ENCODE measurements at places on chromosomes 1 and 21.

- DNase-seq: no peak
Observed at GRCh38 chr1:243267914-243268653, 12.2 kb downstream of the SDCCAG8 start.

DNA sequence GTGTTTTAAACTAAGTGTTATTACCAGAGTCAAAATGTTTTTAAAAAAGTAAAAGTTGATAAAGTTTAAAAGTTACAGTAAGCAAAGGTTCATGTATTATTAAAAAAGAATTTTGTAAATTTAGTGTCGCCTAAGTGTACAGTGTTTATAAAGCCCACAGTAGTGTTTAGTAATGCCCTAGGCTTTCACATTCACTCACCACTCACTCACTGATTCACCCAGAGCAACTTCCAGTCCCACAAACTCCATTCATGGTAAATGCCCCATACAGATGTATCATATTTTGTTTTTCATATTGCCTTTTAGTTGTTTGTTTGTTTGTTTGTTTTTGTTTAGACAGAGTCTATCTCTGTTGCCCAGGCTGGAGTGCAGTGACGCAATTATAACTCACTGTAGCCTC is 353.8 kb upstream of the PTBP2 start:
- DNase-seq: no peak

DNA sequence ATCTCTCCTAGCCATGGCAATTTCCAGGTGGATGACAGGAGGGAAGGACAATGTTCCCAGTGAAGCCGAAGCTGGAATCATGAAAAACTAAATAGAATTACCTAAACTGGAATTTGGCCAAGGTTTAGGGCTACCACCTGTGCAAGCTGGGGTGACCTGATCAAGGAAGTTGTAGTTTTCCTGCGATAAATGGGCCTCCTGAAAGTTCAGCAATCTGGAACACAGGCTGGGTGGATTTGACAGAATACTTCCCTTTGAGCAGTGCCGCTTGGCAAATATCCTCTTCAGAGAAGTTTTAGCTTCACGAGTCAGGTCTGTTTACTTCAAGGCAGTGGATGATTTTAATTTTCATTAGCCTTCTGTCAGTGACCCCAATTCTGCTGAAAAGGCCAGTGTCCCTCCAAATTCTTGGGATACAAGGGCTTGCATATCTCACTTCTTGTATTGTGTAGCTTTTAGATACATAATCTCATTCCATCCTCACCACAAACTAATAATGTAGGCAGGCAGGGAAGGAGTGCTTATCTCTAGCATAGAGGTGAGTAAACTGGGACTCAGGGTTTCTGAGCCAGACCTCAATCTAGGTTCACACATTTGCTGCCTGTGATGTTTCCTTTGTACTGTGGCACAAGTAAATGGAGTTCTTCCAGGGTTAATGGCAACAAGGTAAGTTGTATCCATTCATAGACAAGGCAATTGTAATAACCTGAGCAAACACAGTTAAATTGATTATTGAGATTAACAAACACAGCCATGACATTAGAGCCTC is 349.4 kb downstream of the NUF2 start:
- DNase-seq: no peak

GRCh38 chr1:20686883-20687725 is 25.9 kb upstream of the DDOST start:
- DNase-seq: peak; percentile 46

DNA sequence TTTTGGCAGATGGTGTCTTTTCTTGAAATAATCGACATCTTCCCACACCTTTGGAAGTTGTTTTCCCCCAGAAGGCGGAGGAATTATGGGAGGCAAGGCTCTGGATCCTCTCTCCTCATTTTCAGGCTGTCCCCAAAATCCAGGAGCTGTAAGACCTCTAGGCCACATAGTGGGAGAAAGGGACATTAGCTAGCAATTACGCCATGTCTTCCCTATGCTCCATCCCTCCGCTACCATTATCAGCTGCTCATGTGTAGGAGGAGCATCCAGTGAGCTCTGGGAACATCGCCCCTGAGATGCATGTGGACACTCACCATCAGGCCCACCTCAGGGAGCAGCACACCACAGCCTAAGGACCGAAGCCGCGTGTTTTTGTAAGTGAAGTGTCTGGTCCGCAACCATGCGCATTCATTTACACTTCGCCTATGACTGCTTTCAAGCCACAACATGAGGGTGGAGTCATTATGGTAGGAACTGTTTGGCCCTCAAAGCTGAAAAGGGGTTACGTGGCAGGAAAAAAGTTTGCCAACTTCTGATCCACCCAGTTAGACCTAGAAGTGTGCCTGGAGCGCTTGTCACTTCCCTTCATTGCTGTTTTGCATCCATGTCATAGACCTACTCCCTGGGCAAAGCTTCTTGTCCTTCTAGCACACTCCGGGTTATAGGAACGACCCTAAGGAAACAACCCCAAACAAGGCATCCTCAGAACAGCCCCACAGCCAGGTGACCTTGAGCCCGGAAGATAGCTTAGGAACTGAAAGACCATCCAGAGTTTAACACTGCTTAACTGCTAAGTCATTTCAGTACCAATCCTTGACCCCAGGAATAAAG is 85.5 kb downstream of the C1orf94 start:
- DNase-seq: no peak

DNA sequence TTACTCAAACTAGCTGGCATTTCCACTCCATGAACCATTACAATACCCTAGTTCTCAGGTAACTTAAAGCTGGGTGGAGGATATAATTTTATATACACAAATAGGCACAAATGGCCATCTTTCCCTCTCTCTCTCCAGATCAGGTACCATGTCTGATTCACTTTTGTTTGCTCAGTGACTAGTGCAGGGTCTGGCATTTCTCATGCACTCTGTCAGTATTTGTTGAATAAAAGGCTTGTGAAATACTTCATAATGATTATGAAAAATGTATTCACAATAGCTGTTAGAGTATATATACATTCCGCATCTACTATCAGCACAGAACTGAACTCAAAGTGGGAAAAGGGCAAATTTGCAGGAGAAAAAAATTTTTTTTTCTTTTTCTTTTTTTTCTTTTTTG is 510.2 kb upstream of the USP24 start:
- no peak for DNase-seq

DNA sequence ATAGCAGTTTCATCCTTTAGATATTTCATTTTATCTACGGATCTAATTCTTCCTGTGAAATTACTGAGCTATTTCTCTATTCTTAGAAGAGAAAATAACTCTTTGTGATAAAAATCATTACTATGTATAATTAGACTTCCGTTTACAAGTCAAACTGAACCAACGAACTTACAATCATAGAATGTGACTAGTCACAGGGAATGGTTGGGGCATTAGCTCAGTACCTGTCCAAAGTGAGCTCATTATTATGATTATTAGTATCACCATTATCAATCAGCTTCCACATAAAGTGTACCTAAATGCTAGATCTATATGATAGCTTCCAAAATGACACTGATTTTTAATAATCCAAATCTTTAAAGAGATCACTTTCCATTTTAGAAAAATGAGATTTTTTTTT is 12.5 kb downstream of the AMY2B start:
- DNase-seq: no peak

- no peak for DNase-seq
Observed at GRCh38 chr1:60283690-60284089, 210.1 kb upstream of the C1orf87 start.

DNA sequence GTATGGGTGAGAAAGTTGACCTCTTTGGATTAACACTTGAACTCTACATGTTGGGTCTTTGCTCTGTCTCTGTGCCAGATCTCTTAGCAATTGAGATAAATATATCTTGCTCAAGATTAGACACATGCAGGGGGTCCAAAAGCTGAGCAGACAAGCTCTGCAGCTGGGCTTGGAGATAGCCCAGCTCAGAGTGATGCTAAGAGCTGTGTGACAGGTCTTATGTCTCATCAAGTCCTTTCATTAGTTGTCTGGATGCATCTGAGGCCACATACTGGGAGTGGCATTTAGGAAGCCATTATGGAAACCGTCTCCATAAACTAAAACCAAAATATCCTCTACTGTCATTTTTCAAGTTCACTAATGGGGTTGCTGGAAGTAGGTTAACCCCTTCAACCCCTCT is 289.4 kb upstream of the DUSP10 start:
- no peak for DNase-seq

- no peak for DNase-seq
Observed at GRCh38 chr1:21811875-21812305, at the start of gene LDLRAD2. Gene LDLRAD2 (plus strand): TSS chr1:21812265. CDS start chr1:21812452, 187 bp downstream.

- peak; percentile 72 for DNase-seq
Observed at GRCh38 chr1:17594690-17595601, 55.4 kb downstream of the ARHGEF10L start.

DNA sequence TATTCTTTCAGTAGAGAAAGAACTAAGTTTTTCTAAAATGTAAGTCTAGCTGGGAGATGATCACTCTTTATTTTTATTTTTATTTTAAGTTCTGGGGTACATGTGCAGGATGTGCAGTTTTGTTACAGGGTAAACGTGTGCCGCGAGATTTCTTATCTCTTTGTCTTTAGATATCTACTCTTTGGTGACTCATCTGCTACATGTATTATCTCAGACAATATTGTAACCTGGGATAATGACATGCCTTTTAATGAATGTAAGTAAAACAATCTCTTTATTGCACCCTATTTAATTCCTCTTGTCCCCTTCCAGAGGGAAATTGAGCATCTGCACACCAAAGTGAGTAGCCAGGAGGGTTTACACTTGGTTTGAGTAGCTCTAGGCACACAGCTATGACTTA is 9.4 kb downstream of the CR2 start:
- no peak for DNase-seq

- no peak for DNase-seq
Observed at GRCh38 chr1:10691740-10692125, 104.7 kb downstream of the CASZ1 start.

DNA sequence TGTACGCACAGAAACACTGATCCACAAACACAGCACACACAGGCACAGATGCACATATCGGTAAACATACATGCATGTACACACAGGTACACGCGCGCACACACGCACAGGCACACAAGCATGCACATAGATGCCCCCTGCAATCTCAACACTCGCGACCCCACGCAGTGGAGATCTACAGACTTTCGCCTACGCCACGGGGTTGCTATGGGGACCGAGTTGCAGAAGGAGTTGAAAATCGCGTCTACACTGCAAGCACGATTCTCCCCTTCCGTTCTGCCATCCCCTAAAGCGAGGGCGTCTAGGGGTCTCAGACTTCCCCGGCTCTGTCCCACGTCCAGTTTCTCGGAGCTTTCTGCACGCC is 826 bp downstream of the TRIM17 start:
- no peak for DNase-seq

GRCh38 chr1:36172983-36173382 is 17.0 kb downstream of the MAP7D1 start:
- no peak for DNase-seq

DNA sequence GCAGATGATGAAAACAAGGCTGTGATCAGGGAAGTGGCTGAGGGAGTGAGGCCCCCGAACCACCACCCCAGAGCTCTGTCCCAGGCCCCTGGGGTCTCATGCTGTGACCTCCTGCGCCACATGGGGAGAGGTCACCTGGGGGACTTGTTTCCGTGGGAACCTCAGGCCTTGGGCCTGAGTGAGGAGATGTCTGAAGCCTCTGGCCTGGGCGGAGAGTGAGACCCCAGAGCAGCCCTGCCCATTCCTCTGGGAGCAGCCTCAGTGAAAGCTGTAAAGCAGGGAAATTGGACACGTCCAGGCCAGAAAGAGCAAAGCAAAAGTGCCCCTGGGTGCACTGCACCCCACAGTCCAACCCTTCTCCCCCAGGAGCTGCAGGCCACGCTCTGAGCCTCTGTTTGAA is 16.5 kb upstream of the NPHP4 start:
- no peak for DNase-seq

- no peak for DNase-seq
Observed at GRCh38 chr1:213973129-213973528, 14.6 kb upstream of the PROX1 start.

- no peak for DNase-seq
Observed at GRCh38 chr1:191977874-191978506, 180.3 kb upstream of the RGS18 start.

DNA sequence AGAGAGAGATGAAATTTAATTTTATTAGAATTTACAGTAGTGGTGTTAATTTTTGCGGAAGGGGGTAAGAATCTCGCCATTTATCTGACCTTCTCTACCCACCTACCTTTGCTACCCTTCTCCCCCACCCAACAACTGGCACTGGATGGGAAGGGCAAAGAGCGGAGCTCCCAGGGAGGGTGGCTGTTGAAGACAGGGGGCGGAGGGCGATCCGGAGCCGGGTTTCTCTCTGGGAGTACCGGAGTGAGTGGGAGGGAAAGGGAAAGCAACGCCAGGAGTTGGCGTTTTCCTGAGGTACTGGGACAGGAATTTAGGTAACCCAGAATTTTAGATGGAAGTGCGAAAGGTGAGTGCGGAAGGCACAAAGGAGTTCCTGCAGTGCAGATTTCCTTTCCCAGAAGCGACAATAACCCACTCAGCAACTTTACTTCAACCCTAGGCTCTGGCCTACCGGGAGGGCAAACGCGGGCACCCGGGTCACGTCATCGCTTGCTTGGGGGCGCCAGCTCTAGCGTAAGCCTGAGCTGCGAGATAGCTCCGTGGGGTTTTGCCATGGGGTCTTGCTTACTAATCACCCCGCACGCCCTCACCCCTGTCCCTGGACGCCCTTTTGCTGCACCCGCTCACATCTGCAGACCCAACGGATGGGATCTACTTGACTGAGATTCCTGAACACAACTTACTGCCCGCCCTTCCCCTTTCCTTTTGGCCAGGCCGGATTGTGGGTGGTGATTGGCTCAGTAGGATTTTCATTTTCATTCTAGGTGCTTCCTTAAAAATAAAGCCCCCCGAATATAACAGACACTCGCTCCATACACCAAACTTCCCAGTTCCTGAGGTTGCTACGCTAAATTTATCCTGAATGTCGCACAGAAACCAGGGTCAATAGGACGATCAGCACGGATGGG is 413.0 kb upstream of the ESRRG start:
- no peak for DNase-seq

GRCh38 chr1:214420341-214420740 is 131.1 kb downstream of the PTPN14 start:
- DNase-seq: no peak

- DNase-seq: no peak
Observed at GRCh38 chr1:55049914-55050278, 10.5 kb downstream of the PCSK9 start.

- no peak for DNase-seq
Observed at GRCh38 chr1:190906206-190906725, 428.6 kb upstream of the BRINP3 start.

- peak; percentile 56 for DNase-seq
Observed at GRCh38 chr1:94025383-94026340, 95.3 kb downstream of the ABCA4 start.

- no peak for DNase-seq
Observed at GRCh38 chr1:244397131-244397530, 54.6 kb downstream of the ADSS2 start.

GRCh38 chr21:31554511-31555022 is 104.9 kb upstream of the SOD1 start:
- no peak for DNase-seq

GRCh38 chr1:25036117-25036546 is 106.1 kb upstream of the RUNX3 start:
- DNase-seq: no peak

DNA sequence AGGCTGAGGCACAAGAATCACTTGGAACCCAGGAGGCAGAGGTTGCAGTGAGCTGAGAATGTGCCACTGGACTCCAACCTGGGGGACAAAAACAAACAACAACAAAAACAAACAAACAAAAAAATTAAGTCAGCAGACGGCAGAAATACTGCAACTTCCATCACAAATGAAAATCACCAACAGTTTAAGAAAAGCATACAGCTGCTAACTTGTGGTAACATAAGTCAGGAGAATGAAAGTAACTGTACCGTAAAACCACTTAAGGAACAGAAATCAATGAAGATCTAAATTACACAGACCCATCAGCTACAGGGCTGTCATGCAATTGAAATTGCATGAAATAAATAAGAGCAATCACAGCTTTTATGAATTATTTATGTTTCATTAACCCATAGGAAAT is 25.0 kb downstream of the MCOLN2 start:
- no peak for DNase-seq
